ENCODE measurements at places on chromosomes 3 and 15. TPM values are rescaled to one million over a fixed set of nuclear protein-coding genes. Genes with fewer than 3 reads are reported as not detected.

GRCh38 chr15:55673287-55673686, 69.7 kb downstream of the PRTG start:
- DNase-seq: no peak

NOX5 gene
- total RNA-seq: 0.19 TPM

BLOC1S6 gene
- 66.8 TPM for total RNA-seq

SLC12A1 gene
- total RNA-seq: not detected

DNA sequence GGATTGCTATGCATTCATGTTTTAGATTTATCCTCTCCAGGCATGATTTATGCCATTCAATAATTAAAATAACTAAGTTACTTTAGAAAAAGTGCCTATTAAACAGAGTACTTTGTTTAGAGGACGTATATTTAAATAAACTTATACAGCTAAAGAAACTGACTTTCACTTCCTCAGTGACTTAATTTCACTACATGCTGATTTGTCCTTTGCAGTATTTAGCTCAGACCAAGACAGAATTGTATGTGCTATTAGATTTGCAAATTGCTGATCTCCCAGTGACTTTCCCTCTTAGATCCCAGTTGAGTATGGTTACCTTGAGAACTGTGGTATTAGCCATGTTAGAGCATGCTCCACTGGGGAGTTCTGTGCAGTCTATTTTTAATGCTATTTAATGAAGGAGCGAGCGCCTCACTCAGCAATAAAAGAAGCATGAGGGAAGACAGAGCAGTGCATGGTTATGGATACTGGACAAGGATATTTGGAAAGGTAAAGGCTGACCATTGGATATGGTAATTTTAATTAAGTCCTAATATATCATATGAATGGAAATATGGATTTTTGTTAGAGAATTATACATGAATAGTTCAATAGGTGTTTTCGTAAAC, 2.7 kb downstream of the ARPP21 start:
- no peak for DNase-seq
